MG63 (cell line): ENCODE measurements at places on chromosomes 13 and 19.

DNA sequence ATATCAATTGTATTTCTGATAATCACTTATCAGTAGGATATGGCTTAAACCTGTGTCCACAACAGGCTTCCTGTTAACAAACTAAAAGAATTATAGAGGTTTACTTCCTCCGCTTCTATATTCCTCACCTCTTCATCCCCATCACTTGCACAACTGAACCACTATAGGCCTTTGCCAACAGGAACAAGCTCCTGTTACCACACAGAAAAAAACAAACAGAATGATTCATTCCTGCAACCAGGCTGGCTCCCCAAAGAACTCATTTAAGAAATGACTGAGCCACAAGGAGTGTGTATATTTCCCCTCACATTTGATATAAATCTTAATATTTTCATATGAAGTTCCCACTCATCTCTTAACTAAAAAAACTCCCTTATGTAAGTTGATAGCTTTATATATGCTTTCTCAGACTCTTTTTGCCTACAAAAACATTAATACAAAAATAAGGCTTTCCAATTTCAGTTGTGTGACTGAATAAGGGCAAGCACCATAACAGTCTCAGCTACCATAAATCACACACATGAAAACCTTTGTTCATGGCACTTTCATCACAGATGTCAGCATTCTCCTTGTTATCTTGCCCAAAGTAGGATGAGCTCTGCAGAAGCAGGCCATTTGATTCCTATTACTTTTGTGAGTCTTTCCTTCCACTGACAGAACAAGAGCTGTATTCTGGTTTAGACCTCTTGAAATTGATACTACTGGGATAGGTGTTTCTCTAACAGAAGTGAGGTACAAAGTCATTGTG, 366.8 kb downstream of the SLITRK1 start:
- peak; percentile 5 for DNase-seq

DNA sequence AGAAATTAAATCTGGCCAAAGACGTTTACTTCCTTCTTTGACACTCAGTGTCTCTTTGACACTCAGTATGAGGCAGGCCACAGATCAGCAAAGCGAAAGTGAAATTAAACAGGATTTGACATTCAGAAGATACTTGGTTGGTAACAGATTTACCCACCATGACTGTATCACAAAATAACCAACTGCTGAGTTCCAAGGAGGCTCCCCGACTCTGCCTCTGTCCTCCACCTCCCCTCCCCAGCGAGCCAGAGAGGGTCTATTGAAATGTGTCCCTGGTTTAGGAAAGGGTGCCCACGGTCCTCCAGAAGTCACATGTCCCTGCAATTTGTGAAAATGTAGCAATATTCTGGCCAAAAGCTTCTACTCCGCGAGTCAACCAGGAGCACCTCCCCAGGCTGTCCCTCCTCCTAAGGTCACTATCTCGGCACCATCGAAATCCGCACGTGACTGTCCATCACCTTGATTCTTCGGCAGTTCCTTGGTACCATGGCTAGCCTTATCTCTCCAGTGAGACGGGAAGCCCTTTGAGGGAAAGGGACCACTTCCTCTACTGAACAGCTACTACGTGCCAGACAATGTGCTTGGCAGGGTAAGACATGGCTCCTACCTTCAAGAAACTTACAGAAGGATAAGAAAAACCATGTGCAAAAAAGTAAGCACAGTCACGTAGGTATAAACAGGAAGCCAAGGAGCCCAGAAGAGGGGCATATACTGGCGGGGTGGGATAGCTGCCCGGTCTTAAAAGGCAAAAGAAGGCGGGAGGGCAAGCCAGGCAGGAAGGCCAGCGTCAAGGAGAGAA, 1.5 kb downstream of the N4BP2L1 start:
- no peak for DNase-seq

DNA sequence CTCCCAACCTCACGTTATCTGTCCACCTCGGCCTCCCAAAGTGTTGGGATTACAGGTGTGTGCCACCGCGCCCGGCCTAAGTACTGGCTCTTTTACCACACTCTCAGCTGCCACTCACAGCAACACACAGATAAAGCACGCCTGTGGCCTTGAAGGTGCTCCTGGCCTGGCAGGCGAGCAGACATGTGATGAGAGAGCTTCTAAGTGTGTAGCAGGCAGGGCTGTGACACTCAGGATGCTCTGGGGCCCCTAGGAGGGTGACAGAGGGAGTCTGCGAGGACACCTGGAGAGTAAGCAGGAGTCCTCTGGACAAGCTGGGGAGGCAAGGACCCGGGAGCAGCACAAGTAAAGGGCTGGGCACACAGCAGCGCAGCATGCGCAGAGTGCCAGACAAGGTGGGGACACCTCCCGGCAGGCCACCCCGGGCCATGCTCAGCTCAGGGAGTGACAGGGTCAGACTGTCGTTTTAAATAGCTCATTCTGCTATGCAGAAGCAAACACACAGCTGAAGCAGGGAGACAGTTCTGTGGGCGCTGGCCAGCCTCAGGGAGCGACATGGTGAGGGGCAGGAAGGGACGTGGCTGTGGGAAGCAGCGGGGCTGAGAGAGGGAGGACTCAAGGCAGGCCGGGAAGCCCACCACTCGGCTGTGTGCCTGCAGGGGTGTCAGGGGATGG, 26.5 kb downstream of the MED26 start:
- no peak for DNase-seq

GRCh38 chr13:107883561-107884175, 331.7 kb downstream of the LIG4 start:
- peak; percentile 42 for DNase-seq

DNA sequence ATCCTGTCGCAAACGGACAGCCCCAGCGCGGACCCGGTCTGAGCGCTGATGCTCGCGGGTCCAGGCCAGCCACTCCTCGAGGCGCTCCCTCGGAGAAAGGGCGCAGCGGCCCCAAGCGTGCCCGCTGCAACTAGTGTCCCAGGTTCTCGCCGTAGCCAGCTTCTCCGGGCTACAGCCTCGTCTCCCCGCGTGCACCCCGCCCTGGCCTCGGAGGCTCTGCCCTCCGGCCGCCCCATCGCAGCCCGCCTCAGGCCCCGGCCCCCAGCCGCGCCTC, 487 bp downstream of the FLT1 start:
- DNase-seq: no peak

- DNase-seq: peak; percentile 23
These were observed 1.1 kb downstream of the ZNF850 start for GRCh38 chr19:36771261-36772231.

- DNase-seq: no peak
These were observed 1.7 kb downstream of the PRR12 start for GRCh38 chr19:49592486-49593232.

- no peak for DNase-seq
These were observed 354.2 kb downstream of the DIAPH3 start for GRCh38 chr13:59809564-59809963.

DNA sequence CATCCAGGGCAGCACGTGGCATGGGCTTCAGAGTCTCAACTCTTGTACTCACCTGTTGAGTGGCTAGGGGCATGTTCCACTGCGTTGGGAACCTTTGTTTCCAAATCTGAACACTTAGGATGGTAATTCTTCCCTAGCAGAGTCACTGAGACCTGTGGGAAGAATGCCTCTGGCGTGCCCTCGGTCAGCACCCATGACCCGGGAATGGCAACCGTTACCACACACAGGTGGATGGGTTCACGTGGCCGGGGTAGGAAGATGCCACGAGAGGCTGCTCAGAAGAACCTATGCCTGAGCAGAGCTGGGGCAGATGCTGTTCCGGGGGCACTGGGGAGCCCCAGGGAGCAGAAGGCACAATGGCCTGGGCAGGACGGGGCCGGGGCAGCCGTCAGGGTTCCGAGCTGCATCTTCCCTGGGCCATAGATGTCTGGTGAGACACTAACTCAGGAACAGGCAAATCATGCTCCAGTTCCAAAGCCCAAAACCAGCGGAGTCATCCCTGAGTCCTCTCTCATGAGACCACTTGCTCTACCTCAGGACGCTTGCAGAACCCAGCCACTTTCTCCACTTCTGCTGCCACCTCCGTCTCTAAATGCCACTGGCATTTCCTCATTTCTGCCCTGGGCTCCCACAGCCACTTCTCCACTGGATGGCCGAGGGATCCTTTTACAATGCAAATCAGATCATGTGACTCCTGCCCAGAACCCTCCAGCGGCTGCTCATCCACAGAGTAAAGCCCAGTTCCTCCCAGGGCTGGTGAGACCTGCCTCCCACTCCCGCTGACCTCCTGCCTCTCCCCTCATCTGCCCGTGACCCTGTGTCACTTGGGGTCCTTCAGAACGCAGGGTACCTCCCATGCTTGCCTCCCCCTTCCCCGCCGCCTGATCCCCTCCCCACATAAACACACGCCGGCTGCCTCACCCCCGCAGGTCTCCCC, 36.7 kb downstream of the FAM124A start:
- DNase-seq: no peak

DNA sequence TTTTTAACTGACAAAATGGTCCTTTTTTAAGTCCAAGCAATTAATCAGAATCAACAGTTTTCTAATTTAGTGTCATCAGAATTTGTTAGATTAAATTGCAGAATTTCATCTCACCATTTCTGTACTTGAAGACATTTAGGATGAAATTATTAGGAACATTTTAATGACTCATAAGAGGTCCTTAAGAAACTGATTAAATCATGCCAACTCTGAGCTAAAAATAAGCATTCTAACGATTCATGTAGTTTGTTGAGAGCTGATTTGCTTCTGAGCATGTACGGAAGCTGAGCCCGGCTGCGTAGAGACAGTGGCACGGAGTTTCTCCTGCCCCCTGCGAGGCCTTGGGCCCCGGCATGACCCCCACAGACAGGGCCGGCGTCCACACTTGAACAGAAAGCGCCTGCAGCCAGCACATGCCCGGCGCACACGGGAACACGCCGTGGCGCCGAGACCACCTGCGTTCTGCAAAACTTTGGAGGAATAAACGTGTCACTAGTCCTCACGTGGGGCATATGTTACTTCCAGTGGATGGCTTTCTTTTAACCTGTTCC, 89.7 kb upstream of the MCF2L start:
- no peak for DNase-seq

- DNase-seq: no peak
These were observed 96.3 kb downstream of the TBC1D4 start for GRCh38 chr13:75385708-75386083.

GRCh38 chr13:40129467-40129866, 474.0 kb downstream of the COG6 start:
- DNase-seq: no peak

- no peak for DNase-seq
These were observed 4.7 kb downstream of the PTH2 start for GRCh38 chr19:49418511-49418910.

DNA sequence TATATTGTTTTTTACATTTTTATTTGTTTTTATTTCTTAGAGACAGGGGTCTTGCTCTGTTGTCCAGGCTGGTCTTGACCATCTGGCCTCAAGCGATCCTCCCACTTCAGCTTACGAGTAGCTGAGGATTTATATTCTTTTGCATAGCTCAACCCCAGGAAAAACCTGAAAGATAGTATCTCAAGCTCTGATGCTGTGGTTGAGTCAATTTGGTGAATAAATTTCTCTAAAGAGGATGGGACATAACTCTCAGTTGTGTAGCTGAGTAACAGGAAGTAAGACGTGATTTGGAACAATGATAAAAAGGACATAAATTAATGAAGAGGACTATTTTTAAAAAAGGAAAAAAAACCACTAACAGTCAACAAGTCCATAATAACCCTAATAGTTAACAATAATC, 79.8 kb upstream of the TNFSF11 start:
- DNase-seq: no peak
